Stimulated activated CD4-positive, alpha-beta T cell treated with anti-CD3 and anti-CD28 coated beads, Interleukin-1b, Interleukin-23, amount 100 ng/mL, for 4 hours (primary cell): ENCODE measurements at places on chromosomes 5 and 9.

DNA sequence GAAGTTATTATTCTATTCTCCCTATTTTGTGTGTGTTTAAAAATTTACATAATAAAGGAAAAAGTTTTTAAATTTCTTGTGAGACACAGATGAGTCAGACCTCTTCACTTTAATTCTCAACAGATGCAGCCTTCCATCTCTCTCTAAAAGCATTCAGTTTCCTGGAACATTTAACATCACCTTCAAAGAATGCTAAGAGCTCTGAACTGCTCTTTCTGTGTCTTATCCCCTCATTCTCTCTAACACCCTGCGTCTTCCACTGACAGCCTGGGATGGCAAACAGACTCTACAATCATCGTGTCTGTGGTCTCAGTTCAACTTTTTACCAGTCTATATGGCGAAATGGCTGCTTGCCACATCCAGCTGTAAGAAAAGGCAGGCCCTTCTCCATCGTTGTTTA lies 173.0 kb downstream of the HINT1 start:
- no peak for DNase-seq

DNA sequence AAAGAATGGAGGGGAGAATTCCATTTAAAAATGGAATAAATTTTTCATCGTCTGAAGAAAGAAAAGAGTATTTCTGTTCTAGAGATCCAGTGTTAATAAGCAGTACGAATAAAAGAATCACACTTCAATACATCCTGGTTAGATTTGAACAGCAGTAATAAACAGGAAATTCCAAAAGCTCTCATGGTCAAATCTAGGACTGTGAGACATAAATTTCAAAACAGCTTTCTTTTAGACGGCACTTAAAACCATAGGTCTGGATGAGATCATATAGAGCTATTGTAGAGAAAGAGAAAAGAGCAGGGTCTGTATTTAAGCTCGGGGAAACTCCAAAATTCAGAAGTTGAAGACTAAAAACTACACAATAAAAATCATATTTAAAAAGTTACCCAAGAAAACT lies 1006.9 kb upstream of the CTNND2 start:
- no peak for DNase-seq

DNA sequence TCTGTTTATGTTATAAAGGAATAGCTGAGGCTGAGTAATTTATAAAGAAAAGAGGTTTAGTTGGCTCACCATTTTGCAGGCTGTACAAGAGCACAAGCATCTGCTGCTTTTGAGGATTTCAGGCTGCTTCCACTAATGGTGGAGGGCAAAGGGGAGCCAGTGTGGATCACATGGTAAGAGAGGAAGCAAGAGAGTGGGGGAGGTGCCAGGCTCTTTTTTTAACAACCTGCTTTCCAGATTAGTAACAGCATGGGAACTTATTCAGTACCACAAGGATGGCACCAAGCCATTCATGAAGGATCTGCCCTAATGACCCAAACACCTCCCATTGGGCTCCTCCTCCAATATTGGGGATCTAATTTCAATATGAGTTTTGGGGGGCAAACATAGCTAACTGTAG lies 40.4 kb downstream of the CCL28 start:
- no peak for DNase-seq

- DNase-seq = no peak
Measured at GRCh38 chr5:135133181-135133580, 99.2 kb upstream of the PITX1 start.

- no peak for DNase-seq
Measured at GRCh38 chr9:135062254-135062653, 25.2 kb upstream of the OLFM1 start.

DNA sequence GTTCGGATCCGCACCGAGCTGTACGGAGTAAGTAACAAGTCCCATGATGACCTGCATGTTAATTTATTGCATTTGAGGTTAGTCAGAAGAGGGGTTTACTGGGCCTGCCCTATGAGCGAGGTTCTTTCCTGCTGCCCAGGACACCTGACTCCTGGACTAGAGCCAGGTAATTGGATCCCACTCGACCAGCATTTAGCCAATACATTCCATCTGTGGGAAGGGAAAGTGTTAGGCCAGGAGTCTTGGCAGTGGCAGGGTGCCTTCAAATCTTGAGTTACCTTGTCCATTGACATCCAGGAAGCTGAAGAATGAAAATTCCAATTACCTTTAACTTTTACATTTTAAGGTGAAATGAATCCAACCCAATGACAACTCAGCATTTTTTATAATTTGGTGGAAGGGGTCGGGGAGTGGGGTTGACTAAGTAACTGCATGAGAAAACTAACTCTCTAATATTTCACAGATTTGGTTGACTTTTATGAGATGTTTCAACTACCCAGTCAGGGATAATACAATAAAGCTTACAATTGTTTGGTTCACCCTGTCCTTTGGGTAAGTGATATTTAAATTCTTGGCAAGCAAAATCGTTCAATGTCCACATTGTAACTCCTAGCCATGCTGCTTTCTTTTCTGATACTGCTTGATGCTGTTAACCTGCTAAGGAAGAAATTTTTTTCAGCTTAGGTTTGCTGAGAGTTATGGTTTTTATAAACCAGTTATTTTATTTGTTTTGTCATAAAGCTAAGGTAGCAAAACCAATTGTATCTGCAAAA lies 111.6 kb upstream of the IQGAP2 start:
- no peak for DNase-seq

DNA sequence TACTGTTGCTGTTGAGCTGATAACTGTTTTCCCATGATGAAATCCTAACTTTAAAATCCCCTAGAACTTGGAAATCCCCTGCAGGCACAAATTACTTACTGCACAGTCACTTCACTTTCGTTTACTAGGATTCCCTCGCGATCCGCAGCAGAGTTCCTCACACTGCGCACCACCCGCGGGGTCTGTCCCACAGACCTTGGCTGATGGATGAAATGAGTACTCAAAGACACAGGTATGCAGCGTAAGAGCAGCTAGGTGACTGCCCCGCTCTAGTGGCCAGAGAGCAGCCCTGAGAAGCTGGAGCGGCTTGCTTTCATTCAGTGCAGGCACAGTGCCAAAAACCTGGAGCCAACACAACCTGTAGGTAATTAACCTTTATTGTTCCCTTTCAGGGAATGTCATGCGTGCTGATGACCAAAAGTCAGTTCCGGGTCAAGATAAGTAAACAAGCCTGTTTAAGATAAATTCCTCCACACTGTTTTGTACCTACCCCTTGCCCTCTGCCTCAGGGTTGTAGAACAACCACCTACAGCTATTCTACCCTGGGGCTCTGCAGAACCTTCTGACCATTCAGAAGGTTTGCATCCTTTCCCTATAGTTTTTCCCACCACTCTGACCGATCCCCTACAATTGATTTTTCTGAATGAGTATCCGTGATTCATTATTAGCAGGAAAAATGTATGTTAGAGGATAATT lies 191.2 kb downstream of the CDH9 start:
- no peak for DNase-seq

DNA sequence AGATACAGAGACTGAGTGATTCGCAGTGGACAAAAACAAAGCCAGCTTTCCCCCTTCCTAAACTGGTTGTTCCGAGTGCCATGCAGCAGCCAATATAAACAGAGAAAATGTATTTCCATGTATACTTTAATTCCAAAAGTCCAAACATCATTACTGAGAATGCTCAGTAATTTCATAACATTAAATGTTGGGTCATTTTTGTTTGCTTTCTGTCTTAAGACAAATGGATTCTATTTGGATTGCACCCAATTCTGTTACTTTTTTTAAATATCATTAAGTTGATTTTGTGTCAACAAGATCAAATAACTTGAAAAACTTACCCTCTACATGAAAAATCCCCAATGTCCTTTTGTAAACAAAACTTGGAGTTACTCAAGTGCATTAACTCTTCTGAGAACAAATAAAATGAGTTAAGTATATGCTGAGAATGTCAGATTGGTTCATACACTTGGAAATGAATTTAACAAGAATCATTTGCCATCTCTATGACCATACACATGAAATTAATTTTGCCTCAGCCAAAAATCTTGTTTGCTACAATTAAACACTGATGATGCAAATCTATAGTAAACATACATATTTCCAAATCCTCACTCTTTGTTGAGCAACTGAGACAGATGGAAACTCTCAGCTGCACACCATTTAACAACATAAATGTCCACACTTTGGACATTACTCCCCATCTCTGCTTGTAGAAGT lies 19.4 kb downstream of the LURAP1L start:
- DNase-seq = no peak

GRCh38 chr9:15146268-15146700 lies 160.7 kb downstream of the TTC39B start:
- no peak for DNase-seq

- DNase-seq = no peak
Measured at GRCh38 chr5:177987326-177987725, 8.7 kb downstream of the PROP1 start.

DNA sequence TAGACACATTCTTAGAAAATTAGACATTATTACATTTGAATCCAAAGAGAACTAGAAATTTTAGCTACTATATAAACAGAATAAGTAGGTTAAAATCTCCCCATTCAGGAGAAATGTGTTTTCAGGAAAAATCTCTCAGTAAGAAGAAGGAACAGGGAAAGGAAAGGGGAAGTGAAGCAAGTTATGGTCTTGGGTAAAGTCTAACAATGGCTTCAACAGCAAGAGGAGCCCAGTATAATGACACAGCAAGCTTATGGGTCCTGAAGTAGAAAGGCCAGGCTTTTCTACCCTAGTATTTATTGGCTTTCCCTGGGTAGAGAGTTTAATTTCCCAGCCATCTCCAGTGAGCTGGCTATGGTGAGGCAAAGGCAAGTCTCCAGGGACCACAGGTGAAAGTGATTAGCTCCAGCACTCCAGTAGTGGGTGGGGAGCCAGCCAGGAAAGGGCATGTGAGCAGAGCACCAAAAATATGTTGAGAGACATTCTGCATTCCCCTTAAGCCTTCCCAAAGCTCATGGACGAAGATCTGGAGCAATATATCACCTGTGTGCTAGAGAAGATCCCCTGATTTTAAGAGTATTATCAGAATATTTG lies 981.7 kb downstream of the NR2F1-AS1 start:
- DNase-seq = no peak
